ENCODE measurements at places on chromosomes 7 and 10. TPM values are rescaled to one million over a fixed set of nuclear protein-coding genes. Genes with fewer than 3 reads are reported as not detected.

Gene GPR22
- not detected for total RNA-seq

Gene CFAP58
- total RNA-seq = 0.29 TPM

Gene PON1
- not detected for total RNA-seq

Gene EVX1
- not detected for total RNA-seq

DNA sequence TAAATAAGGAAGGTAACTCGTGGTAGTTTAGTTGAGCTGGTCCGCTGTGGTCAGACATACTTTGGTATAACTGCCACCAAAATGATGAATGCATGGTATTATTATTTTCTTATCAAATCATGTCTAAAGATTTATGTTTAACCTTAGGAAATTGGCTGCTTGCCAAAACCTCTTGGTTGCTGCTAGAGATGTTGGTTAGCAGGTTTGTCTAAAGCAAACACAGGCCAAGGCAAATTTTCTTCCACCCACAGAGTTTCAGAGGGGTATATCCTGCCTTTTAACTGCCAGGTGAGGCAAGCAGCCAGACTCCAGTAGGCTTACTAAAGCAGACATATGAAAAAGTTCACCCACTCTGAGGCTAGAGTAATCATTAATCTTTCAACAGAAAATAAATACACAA is 101.4 kb downstream of the SEMA3E start:
- DNase-seq = no peak

- DNase-seq = no peak
Observed at GRCh38 chr10:70274643-70275042, 9.2 kb downstream of the NPFFR1 start.

DNA sequence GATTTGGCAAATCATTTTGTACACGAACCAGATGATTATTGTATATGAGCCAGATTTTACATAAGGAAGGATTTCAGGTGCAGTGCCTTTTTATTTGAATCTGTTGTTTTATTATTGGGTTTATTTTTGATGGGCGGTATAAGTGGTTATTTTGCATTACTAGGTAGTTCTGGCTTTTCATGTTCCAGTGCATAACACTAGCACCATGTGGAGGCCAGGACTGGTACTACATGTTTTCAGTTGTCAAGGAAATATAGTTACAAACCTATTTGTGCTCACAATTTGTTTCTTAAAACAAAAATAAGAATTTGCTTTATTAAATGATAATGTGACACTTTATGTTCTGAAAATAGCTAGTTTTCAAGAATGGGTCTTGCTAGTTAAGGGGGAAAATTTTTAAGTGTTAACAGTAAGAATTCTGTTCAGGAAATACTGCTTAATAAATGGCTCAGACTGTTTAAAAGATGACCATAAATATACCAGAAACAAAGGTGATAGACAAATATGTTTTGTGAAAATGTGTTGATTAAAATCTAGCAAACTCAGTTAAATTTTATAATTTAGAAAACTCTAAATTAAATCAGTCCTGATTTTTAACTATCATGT is 7.1 kb upstream of the SEMA3E start:
- peak; percentile 9 for DNase-seq

DNA sequence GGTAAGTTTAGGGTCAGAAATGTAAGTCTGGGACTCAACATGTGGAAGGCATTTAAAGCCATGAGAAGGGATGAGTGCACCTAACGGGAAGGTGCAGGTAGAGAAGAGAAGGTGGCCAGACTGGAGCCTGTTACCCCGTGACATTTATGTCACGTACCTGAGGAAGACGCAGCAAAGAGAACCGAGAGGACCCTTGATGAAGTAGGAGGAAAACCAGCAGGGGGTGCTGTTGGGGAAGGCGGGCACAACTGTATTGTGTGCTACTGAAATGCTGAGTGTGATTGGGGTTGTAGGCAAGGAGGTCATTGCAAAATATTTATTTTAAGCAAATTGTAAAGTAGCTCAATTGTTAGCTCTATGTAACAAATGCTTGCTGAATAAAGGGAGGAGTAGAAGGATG is 338.2 kb upstream of the PRKCQ start:
- no peak for DNase-seq

DNA sequence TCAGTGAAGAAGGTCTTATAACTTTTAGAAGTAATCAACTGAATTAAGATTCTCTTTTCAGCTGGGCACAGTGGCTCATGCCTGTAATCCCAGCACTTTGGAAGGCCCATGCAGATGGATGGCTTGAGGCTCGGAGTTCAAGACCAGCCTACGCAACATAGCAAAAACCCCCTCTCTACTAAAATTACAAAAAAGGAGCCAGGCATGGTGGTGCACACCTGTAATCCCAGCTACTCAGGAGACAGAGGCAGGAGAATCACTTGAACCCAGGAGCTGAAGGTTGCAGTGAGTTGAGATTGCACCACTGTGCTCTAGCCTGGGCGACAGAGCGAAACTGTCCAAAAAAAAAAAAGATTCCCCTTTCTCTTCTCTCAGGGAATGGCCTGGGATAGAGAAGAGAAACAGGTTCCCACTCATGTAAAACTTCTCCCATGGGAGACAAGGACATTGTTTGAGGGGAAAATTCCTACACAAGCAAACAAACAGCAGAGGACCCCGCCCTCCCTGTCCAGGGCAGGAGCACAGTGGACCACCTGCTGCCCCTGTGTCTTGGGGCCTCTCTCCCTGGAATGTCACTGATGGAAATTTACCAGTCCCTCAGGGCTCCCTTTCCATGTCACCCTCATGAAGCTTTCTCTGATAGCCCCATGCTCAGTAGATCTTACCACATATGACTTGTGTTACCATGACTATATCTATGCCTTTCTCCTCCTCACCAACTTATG is 5.6 kb downstream of the IL2RA start:
- DNase-seq = no peak

DNA sequence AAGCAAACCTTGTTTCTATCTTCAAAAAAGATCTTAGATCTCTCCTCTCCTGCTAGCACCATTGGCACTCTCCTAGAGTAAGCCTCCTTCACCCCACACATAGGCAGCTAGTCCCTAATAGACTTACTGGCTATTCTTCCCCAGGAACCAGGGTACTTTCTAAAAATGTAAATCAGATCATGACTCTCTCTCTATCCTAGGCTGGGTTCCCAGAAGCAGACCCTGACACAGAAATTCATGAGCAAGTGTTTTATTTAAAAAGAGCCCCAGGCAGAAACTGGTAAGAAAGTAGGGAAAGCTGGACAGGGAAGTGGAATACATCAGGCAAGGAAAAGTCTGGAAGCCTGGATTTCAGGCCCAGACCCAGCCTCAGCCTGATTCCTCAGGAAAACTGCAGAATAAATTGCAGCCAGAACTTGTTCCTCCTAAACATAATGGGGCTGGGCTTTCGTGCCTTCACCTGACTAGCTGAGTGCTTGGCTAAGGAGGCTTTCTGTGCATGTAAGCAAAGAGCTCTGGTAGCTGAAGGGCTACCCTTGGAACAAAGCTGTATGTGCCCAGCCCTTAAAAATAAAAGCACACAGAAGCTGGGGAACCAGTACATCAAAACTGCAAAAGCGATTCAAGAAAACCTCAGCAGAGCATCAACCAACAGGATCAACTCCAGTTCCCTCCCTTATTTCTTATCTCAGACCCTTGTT is 18.8 kb upstream of the SORBS1 start:
- DNase-seq = no peak

- no peak for DNase-seq
Observed at GRCh38 chr7:23074443-23075261, 30.9 kb upstream of the KLHL7 start.

- no peak for DNase-seq
Observed at GRCh38 chr10:51800725-51801424, 101.5 kb upstream of the CSTF2T start.
